Endothelial cell (in vitro differentiated cells): ENCODE measurements at places on chromosomes 1 and 21. TPM values are rescaled to one million over a fixed set of nuclear protein-coding genes. Genes with fewer than 3 reads are reported as not detected.
A peak's percentile ranks its signal among the peaks of the same experiment; 100 is the strongest.

Gene KCTD3
- 32.9 TPM for total RNA-seq

Gene C1orf115
- 34.7 TPM for total RNA-seq

Gene FYB2
- total RNA-seq: 0.18 TPM

- no peak for DNase-seq
These were observed 115.8 kb upstream of the WNT4 start for GRCh38 chr1:22258698-22259097.

GRCh38 chr1:3921765-3922164 is 21.7 kb upstream of the C1orf174 start:
- no peak for DNase-seq

DNA sequence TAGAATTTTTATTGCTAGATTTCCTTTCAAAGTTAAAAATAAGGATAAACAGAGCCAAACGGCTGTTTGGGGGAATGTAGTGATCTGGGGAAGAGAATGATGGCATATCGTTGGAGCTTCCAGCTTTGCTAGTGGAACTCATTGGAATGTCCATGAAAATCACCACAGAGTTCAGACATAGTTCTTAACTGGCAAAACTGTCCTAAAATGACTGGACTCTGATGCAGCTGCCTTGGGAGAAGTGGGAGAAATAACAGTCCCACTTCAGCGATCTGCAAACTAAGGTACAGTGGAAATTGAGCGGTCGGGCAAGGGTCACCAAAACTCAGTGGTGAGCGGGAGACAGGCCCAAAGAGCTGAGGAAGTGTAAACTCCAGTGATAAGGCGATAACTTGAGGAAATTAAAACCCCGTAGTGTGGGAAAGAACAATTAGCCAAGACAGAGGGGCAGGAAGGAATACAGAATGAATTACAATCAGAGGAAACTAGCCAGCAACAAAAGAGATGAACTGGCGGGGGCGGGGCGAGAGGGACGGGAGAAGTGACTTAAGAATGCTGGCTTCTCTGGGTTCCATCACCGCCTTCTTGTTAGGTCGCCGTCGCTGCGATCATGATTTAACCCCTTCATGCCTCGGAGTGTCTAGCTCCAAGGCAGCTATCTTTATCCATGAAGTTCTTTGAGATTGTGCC is 89.8 kb upstream of the ARHGAP29 start:
- DNase-seq: peak; percentile 82

- DNase-seq: no peak
These were observed 60.6 kb downstream of the SIM2 start for GRCh38 chr21:36759348-36760083.
